Stimulated activated CD4-positive, alpha-beta T cell treated with anti-CD3 and anti-CD28 coated beads, Interleukin-2, amount 100 ng/mL, for 24 hours (primary cell): ENCODE measurements at places on chromosomes 13 and 19.

DNA sequence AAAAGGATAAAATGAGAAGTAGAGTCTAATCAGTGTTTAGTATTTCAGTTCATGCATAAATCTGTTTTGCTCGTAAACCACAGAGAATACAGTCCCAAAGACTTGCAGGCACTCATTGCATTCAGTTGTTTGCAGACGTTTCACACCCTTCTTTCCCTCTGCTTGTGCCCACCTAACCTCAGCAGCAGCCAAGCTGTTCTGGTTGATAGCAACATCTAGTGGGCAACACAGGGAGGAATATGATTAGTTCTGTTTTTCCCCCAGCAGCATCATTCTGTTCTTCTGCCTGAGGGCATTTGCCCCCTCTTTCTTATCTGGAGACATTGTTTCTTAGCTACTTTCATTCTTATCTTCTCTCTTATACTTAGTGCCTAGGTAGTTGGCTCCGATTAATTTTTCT is 135.6 kb downstream of the PAN3 start:
- DNase-seq = no peak

DNA sequence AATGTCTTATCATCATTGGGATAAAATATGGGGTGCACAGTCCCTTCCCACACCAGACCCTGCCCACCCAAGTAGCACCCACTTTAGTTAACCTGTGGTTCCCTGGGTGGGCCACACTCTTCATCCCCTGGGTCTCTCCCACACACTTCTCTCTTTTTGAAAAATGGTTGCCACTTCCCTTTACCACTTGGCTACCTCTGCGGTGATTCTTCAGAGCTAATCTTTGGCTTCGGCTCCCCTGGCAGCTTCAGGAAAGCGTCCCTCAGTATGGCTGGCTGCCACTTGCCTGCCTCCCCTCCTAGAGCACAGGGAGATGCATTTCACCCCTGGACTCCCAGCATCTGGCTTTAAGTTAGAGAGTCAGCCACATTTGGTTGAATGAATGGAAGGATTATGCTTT is 18.2 kb downstream of the CCNA1 start:
- DNase-seq = no peak

DNA sequence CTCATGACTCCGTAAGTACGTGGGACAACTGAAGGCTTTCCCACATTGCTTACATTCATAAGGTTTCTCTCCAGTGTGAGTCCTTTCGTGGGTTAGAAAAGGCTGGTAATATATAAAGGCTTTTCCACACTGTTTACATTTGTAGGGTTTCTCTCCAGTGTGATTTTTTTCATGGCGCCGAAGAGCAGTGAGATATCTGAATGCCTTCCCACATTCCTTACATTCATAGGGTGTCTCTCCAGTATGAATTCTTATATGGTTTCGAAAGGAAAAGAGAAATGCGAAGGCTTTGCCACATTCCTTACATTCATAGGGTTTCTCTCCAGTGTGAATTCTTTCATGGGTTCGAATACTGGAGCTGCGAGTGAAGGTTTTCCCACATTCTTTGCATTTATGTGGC is 29.5 kb downstream of the ZNF490 start:
- no peak for DNase-seq

DNA sequence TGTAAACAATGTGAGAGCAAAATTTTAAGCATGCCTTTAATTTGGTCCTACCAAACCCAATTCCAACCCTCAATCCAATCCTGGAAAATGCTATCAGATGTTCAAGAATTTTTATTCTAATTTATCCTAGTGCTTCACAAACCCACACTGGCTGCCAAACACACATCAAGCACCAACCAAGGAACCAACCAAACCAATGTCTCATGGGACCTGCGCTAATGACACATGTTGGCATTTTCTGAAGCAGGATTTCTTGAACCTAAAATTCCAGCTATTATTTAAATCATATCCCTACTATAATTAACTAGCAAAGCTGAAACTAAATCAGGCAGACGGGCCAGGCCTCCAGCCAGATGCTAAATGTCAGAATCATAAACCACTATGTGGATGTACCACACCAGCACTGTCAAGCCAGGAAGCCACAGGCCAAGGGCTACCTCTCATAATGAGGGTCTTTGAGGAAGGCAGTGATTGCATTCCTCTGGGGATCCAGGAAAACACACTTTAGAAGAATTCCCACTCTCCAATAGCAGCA is 5.8 kb downstream of the LATS2 start:
- no peak for DNase-seq

GRCh38 chr19:19627621-19628500 is at the start of gene LPAR2:
TSS of gene LPAR2 (minus strand) at chr19:19628220. CDS start at chr19:19627275, 945 bp downstream.
- peak; percentile 66 for DNase-seq

- DNase-seq = no peak
Observed at GRCh38 chr19:3450796-3451411, 29.4 kb downstream of the SMIM24 start.

DNA sequence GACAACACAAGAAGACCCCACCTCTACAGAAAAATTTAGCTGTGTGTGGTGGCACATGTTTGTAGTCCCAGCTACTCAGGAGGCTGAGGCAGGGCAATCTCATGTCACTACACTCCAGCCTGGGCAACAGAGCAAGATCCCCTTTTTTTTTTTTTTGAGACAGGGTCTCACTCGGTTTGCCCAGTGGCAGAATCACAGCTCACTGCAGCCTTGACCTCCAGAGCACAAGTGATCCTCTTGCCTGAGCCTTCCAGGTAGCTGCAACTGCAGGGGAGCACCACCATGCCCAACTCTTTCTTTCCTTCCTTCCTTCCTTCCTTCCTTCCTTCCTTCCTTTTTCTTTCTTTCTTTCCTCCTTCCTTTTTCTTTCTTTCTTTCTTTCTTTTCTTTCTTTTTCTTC is 4.2 kb upstream of the CLEC4G start:
- no peak for DNase-seq

GRCh38 chr19:38695832-38696728 is 48.2 kb downstream of the CAPN12 start:
- no peak for DNase-seq

DNA sequence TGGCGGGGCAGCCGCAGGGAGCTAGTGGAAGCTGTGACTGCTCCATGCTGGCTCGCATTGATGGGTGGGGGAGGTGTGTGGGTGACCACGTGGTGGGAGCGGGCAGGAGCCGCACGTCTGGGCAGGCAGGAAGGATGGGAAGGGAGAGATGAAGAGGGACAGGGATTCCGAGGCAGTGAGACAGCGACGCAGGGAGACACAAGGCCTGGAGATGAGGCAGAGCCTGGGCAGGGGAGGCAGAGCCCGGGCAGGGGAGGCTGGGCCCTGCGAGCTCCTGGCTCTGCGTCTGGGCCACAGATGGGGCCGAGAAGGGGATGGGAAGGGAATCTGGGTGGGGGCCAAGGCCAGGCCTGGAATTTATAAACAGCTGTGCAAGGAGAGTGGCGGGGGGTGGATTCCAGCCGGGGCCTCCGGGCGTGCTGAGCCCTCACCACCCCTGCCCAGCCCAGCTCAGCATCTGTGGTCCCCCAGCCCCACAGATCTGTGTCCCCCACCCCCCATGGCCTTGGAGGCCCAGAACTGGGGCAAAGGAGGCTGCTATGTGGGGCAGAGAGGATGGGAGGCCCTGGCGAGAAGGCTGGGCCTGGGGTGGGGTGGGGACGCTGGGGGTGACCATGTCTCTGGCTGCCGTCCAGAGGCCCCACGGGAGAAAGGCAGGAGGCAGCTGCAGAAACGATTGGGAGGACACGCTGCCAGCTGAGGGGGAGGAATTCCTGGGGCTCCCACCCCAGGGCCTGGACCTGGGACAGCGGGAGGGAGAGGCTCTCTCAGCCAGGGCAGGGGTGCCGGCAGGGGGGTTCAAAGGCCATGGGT is 6.0 kb downstream of the EHD2 start:
- DNase-seq = no peak

- no peak for DNase-seq
Observed at GRCh38 chr19:46723023-46723461, 6.1 kb upstream of the PRKD2 start.

DNA sequence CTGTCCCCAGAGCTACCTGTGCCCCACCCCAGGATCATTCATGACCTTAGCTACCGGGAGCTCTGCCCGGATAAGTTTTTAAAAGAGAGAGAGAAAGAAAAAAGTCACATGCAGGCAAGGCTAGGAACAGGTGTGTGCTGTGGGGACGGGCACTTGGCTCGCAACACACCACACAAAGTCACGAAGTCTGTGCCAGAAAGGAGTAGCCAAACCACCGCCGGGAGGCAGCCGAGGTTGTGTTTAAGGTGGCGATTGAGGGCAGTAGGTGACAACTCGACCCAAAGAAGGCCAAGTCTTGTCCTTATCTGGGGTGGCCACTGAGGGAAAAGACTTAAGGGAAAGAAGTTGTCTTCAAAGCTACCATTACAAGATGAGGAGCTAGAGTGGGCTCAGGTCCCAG is 4.6 kb upstream of the TSHZ3 start:
- no peak for DNase-seq

GRCh38 chr19:36686365-36687213 is 823 bp upstream of the ZNF567 start:
- DNase-seq = no peak
